ENCODE measurements at places on chromosomes 16 and 17. TPM values are rescaled to one million over a fixed set of nuclear protein-coding genes. Genes with fewer than 3 reads are reported as not detected.

Gene SEBOX
- total RNA-seq, result not detected

Gene ATPAF2
- 34.4 TPM for total RNA-seq

Gene FGF11
- 12.1 TPM for total RNA-seq

GRCh38 chr16:59249011-59249410 is 514.9 kb upstream of the GOT2 start:
- H3K4me3 ChIP-seq, result no peak overlapping the region
- no peaks in the 10 kb centered on the region for H3K4me1 ChIP-seq
- no peaks in the 10 kb centered on the region for H3K36me3 ChIP-seq
- no peaks in the 10 kb centered on the region for H3K27me3 ChIP-seq
- H3K27ac ChIP-seq, result no peak overlapping the region
- no peak for DNase-seq

DNA sequence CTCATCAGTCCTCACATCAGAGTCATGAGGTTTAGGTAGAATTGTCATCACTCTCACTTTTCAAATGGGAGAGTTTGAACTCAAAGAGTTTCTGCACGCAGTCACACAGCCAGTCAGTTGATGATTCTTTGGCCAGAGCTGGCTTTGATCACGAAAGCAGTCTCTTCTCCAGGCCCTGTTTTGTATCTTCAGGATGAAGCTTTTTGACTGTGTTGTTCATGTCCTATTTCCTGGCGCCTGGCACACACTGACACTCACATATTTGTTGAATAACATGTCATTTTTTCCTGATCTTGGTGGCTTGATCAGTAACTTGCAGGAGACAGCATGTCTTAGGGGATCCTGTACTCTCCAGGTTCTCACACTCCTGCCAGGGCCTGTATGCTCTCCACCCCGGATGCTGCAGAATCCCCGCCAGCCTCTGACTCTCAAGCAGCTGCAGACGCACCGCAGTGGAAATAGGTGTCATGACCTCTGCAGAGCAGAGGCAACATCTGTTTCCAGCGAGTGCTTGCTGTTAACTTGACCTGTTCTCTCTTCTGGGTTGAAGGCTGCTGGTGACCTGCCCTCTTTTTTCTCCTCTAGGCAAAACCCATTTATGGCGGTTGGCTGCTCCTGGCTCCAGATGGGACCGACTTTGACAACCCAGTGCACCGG is 33.0 kb downstream of the MPRIP start:
- no peak overlapping the region for H3K27ac ChIP-seq
- no peak for DNase-seq
- H3K36me3 ChIP-seq, result peaks cover 4% of the 10 kb centered on the region
- peaks cover 52% of the 10 kb centered on the region for H3K4me1 ChIP-seq
- H3K27me3 ChIP-seq, result no peaks in the 10 kb centered on the region

DNA sequence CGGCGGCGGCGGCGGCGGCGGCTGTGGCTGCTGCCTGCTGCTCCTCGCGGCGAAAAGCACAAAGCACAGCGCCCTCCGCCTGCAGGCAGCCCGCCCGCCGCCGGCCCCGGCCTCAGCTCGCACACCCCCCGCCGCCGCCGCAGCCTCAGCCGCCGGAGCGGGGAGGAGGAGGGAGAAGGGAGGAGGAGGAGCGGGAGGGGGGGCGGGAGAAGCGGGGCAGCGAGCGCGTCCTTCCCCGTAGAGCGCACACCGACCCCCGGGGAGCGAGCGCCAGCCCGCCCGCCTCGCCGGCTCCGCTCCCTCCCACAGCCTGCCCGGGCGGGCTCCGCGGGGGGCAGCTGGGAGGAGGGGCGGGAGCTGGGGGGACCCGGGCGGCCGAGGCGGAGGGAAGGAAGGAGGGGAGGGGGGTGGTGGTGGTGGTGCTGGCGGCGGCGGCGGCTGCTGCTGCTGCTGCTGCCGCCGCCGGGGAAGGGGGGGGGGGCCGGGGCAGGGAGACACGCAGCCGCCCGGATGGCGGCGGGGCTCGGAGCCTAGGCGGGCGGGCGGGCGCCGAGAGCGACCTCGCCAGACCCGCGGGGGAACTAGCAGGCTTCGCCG is at the start of gene UBTF:
Gene UBTF, minus strand, starts transcription at position 60 of the 597 bp plus-strand sequence. CDS start 1,446 bp downstream, outside the sequence.
- peak within 1 kb of the TSS; percentile 98 for H3K27ac ChIP-seq
- H3K27me3 ChIP-seq, result no peaks in the 10 kb centered on the region
- H3K4me1 ChIP-seq, result peaks cover 36% of the 10 kb centered on the region
- H3K4me3 ChIP-seq, result peak within 1 kb of the TSS; percentile 88

GRCh38 chr16:58628845-58629732 is 537 bp downstream of the CNOT1 start:
- peak overlapping the region; percentile 88 for H3K27ac ChIP-seq
- H3K4me3 ChIP-seq, result peak overlapping the region; percentile 59
- peak; percentile 71 for DNase-seq
- H3K27me3 ChIP-seq, result no peaks in the 10 kb centered on the region

GRCh38 chr17:73867056-73867455 is 222.8 kb upstream of the SDK2 start:
- no peaks in the 10 kb centered on the region for H3K4me1 ChIP-seq
- DNase-seq, result no peak
- H3K36me3 ChIP-seq, result no peaks in the 10 kb centered on the region
- H3K27ac ChIP-seq, result no peak overlapping the region

DNA sequence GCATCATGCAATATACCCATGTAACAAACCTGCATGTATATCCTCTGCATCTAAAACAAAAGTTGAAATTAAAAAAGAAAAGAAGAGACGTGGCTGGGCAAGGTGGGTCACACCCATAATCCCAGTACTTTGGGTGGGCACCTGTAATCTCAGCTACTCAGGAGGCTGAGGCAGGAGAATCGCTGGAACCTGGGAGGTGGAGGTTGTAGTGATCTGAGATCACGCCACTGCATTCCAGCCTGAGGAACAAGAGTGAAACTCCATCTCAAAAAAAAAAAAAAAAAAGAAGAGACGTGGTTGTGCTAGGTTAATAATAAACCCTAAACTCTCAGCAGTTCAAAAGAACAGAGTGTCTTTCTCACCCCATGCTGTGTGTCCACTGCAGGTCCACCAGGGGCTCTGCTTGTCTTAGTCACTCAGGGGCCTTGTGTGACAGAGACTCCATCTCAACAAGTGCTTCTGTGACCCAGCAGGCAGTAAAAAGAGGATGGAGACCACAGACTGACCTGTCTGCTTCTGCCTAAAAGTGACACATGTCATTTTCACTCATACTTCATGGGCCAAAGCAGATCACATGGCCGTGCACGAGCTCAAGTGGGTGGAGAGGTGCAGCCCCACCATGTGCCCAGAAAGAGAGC is 22.3 kb upstream of the N4BP1 start:
- no peak overlapping the region for H3K27ac ChIP-seq
- H3K4me1 ChIP-seq, result no peaks in the 10 kb centered on the region
- no peak overlapping the region for H3K4me3 ChIP-seq
- no peaks in the 10 kb centered on the region for H3K36me3 ChIP-seq
- no peak for DNase-seq

DNA sequence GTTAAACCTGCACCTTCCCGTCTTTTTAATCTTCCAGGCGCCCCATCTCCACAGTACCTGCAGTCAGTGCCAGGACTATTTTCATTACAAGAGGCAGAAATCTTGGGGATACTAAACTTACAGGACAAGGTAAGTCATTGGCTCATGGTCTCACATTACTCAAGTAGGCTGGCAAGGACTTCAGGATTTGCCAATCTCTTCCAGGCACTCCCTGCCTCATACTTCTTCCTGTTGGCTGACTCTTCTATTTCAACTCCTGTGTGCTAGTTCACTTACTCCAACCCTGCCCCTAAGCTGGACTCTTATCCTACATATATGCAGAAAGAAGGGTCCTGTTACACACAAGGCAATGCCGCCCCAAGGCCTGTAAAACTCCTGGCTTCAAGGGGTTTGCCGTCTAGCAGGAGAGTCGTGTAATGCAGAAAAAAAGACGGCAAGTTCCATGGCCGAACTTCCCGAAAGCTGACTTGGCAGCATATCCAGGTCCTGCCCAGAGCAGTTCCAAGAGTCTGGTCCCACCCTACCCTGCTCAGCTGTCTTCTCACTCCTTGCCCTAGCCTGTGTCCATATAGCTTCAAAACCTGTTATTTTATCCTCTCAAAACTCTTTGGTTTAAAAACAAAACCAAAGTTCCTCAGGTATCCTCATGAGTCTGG is 14.8 kb downstream of the ERN1 start:
- no peak overlapping the region for H3K27ac ChIP-seq
- H3K27me3 ChIP-seq, result no peaks in the 10 kb centered on the region
- no peak overlapping the region for H3K4me3 ChIP-seq
- DNase-seq, result no peak
- H3K36me3 ChIP-seq, result no peaks in the 10 kb centered on the region

DNA sequence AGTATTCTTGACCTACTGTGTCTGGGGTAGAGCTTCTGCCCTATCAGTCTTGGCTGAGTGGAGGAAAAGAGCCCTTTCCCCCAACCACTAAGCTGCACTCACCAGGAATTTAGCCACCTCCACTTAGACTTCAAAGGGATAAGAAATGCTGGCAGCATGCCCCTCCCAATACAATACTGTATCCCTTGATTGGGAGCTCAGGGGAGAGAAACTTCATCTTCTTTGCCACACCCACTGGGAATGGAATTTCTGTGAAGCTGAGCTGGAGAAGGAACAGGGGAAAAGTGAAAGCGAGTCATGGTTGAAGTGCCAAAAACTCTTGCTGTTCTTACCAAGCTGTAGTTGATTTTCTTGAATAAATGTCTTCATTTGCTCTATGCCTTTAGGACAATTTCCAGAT is 68.8 kb downstream of the CEP112 start:
- H3K27ac ChIP-seq, result no peak overlapping the region
- no peaks in the 10 kb centered on the region for H3K4me1 ChIP-seq
- no peak overlapping the region for H3K4me3 ChIP-seq
- H3K27me3 ChIP-seq, result no peaks in the 10 kb centered on the region
- H3K36me3 ChIP-seq, result no peaks in the 10 kb centered on the region

- no peak for DNase-seq
- H3K4me1 ChIP-seq, result no peaks in the 10 kb centered on the region
- no peak overlapping the region for H3K4me3 ChIP-seq
- H3K27me3 ChIP-seq, result no peaks in the 10 kb centered on the region
- no peak overlapping the region for H3K27ac ChIP-seq
Observed at GRCh38 chr17:68310152-68310551, 18.9 kb downstream of the ARSG start.

DNA sequence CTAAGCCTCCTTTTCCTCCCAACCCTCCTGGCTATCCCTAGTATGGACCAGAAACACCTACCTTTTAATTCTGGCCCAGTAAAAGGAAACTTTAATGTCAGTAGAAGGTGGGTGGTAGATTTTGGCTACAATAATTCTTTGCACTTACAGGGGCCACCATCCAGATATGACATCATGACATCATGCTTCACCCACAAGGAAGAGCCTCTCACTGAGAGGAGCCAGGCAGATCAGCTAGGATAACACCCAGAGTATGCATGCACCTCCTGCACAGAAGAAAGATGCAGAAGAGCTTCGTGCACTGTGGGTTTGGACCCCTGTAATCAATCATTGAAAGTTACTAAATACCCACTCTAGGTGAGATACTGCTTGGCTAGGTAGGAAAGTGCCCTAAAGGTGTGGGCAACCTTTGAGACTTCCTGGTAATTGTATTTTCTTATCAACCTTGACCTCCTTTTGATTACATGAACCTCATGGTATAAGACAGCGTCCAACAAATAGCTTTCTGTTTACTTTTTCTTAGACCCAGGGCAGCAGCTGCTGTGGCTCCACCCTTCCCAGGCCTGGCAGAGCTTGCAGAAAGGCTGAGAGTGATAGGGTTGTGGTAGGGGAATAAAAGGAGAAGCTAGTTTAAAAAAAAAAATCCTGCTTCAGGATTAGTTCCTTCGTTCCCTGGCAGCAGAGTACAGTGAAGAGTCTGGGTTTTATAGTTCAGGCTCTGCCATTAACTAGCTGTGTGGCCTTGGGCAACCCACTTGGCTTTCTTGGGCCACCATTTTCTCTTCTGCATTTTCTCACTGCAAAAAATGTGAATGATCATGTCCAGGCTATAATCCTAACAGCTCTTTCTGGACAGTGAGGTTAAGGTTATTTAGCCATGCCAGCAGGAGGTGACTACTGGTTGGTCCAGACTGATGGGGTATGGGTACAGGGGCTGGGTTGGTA is 6.2 kb downstream of the MAP3K14 start:
- no peaks in the 10 kb centered on the region for H3K36me3 ChIP-seq
- H3K27ac ChIP-seq, result peak overlapping the region; percentile 74
- no peak overlapping the region for H3K4me3 ChIP-seq
